ENCODE measurements at places on chromosomes 5 and 9.

GRCh38 chr5:122906768-122907167 lies 61.4 kb downstream of the SNX24 start:
- DNase-seq: no peak

- no peak for DNase-seq
These were observed 312.1 kb upstream of the TUSC1 start for GRCh38 chr9:25990376-25990775.

DNA sequence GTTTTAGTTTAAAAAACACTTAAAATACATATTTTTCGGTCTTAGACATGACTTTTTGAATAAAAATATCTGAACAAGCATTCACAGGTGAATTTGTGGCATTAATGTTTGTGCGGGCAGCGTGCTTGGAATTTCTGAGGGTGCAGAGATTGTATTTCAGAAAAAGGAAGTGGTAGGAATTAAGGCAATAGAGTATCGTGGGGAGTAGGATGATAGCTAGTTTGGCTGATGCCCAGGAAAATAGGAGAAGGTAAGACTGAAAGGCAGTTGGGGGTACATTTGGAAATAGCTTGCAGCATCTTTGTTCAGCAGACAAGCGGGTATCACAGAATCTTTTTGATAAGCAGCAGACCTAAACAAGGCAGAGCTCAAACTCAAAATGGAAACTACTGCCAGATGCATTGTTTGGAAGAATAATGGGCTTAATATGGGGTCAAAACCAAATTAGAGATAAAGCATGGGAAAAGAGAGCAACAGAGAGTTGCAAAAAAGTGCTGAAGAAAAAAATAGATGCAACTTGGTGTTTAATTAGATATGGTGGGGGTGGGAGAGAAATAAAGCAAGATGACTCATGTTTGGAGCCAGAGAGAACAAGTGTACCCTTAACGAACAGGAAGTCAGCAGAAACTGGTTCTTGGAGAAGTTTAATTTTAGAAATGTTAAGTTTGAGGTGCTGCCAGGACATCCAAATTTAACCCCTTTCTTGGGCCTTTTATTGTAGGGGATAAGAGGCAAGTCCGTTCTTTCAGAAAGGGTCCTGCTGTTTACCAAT lies 85.7 kb upstream of the ARRDC3 start:
- no peak for DNase-seq

DNA sequence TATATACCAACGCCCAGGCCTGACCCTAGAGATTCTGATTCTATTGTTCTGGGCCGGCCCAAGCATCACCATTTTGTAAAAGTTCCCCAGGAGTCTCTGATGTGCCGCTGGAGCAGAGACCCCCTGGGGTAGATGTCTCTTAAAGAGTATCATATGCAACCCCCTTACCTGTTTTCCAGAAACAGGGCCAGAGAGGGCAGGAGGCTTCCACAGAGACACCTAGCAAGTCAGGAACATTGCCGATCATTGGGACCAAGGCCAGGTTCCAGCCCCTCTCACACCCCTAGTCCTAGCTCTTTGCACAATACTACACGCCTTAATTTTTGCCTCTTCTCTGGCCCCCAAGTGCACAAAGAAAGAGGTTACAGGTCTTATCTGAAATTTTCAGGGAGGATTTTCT lies 63.8 kb downstream of the TMOD1 start:
- no peak for DNase-seq

DNA sequence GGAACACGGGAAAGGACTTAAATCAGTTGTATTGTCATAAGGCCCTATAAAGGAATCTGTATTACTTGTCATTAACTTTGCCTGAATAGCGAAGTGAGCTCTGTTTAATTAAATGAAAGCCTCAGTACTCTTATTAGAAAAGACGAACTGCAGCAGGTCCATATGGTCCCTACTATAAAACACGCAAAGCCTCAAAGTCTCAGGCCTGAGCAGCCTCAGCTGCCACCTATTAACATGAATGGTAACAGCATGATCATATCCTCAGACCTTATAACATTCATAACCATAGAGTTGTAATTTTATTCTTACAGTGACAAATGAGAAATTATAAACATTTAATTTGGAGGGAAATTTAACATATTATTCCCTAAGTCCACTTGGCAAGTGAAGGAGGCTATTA lies 1113.7 kb upstream of the WWC1 start:
- DNase-seq: no peak

DNA sequence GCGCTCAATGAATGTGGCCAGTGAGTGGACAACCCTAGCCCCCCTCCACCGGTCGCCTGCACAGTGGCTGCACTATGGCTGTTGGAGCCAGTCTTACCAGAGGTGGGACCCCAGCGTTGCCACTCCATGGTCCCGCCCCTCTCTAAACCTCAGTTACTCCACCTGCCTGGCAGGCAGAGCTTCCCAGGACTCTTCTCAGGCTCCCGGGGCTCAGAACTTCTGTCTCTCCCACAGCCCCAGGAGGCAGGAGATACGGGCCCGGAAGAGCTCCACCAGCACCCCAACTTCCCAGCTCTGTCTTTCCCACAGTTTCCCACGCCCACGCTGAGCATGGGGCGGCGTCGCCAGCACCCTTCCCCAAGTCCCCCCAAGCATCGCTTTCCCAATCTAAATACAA lies 975 bp downstream of the RASGEF1C start:
- no peak for DNase-seq

- no peak for DNase-seq
These were observed 21.2 kb downstream of the DYNC2I2 start for GRCh38 chr9:128635266-128636023.

DNA sequence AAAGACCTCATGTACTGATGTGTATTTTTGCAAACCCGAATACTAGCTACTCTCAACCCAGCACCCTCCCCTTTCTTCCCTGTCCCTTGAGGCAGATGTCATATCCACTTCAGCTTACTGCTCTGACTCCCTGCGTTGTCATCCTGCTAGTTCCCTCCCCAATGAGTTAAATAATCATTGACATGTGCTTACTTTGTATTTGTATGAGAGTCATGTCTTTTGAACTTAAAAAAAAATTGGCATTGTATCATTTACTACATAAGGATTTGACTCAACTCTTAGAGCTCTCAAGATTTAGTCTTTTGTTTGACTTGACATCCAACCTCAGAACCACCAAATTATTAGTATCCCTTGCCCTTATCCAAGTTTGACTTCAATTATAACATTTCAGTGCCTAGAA lies 219.7 kb upstream of the TUT7 start:
- DNase-seq: no peak

- DNase-seq: no peak
These were observed 181.1 kb downstream of the PAPPA start for GRCh38 chr9:116334546-116335150.

DNA sequence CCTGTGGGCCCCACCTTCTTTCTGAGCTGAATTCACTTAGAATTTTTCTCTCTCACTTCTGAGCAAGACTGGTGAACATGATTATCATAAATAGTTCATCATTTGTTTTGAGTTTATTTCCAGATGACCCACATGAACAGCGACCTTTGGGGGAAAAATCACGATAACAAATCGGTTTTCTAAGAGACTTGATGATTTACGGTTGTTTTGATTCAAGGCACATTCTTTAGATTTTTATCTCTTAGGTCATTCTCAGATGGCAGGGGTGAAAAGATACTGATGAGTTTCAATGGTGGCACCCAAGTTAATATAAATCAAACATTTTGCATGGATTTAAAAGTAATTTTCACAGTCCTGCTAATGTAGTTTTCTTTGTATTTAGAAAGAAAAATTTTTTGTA lies 95.1 kb downstream of the DMXL1 start:
- DNase-seq: no peak

GRCh38 chr9:135090547-135090946 lies 3.1 kb downstream of the OLFM1 start:
- no peak for DNase-seq

GRCh38 chr9:68797116-68797515 lies 92.1 kb downstream of the PIP5K1B start:
- DNase-seq: no peak

- DNase-seq: no peak
These were observed at the start of gene TLR4 for GRCh38 chr9:117704024-117704575. TSS of gene TLR4 (plus strand) at chr9:117704403. CDS start at chr9:117704473, 70 bp downstream.

DNA sequence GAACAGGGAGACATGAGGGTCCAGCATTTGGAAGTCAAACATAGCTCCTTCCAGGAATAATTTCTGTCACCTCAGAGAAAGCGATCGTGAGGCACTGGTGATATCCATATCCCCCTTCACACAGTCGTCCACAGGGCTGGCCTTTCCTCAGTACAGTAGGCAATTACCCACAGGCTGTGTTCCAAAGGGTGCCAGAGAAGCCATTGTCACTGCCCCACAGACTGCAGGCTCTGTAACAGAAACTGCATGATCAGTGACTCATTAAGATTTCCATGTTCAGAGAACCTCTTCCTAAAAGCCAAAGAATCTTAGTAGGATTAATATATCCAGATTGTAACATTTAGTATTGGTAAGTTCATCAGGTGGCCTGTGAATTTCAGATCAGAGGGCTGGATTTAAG lies 127.6 kb downstream of the RPS23 start:
- DNase-seq: no peak

DNA sequence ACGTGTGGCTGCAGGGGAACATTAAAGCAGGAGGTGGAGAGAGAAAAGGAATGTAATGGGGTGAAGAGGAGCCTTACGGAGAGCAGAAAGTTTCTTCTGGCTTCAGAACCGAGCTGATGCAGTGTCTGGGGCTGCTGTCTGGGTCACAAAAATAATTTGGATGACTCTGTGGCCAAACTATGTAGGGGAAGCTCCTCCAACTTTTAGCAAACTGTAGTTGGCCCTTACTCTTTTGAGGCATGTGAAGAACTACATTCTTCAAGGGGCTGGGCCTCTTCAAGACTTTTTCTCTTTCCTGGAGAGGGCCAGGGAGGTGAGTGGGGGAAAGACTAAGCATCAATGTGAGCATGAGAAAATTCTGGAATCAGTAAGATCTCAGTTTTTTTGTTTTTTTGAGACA lies 31.9 kb upstream of the SPARC start:
- DNase-seq: no peak

- DNase-seq: no peak
These were observed 128.4 kb downstream of the ANXA1 start for GRCh38 chr9:73280113-73280512.

DNA sequence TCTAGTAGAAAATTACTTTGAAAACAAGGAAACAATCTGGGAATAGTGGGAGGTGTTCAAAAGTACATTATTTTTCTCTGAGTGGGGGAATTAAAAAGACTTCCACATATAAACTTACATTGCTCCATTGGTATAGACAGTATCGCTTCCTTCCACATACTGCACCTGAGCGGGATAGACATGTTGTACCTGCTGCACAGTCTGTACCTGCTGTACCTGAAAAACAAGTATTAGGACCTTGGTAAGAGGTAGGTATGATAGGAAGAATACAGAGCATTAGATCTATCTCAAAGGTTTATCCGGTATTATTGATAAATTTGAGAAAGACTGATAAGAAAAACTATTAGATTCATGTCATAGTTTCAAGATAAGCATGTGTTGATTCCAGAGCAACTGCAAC lies 179.3 kb downstream of the RFX3 start:
- no peak for DNase-seq

- no peak for DNase-seq
These were observed 78.2 kb upstream of the SPINK5 start for GRCh38 chr5:147985608-147986007.

- no peak for DNase-seq
These were observed 222.6 kb downstream of the CAAP1 start for GRCh38 chr9:26669701-26670670.

- DNase-seq: no peak
These were observed 140.3 kb downstream of the AOPEP start for GRCh38 chr9:94866770-94867169.

GRCh38 chr5:104513640-104514072 lies 951.1 kb upstream of the NUDT12 start:
- no peak for DNase-seq

DNA sequence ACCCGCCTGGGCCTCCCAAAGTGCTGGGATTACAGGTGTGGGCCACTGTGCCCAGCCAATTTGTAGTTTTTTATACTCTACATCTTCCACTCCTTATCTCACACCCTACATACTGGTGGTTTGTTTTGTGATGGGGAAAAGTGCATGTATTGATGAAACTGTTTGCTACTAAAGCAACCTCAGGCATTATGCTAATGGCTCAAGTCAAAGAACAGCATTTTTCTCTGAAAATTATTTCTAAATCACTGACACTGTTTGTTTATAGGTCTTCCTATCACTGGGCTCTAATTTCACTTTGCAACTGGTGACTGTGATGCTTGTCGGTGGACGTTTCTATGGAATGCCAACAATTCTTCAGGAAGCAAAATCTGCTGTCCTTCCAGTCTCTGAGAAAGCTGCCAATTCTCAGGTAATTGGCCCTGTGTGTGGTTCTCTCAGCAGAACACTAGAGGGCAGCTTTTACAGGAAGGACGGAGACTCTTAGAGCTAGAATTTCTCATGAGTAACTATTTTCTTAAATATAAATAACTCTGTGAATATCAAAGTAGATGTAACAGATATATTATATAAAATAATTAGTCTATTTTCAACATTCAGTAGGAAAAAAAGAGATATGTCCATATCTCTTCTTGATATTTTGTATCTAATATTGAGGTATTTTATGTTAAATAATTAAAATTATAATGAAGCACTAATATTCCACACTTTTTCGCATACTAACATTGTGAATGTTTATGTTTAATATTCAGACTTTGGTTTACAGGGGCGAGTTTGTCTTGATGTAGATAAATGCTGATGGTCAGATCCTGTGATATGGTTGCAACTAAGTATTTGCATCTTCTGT lies 244.1 kb downstream of the ADGRV1 start:
- no peak for DNase-seq

GRCh38 chr5:160023007-160023907 lies 14.3 kb downstream of the TTC1 start:
- DNase-seq: no peak

DNA sequence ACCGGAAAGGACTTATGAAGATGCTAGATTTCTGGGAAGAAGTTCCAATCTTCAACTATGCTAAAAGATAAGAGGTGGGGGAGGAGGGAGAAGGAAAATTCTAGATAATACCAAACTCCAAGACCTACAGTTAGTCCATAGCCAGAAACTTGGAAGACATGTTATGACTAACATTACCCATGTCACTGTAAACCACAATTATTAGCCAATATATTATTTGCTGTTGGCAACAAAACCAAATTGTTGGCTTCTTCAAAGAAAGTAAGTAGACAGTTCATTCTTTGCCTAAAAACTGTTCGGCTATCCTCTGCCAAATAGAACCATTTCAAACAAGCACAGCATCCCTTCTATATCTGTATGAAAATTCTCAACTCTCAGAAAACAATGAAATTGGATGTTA lies 25.1 kb downstream of the PRLR start:
- DNase-seq: no peak

- DNase-seq: no peak
These were observed 26.3 kb upstream of the CFAP95 start for GRCh38 chr9:69794356-69794755.

DNA sequence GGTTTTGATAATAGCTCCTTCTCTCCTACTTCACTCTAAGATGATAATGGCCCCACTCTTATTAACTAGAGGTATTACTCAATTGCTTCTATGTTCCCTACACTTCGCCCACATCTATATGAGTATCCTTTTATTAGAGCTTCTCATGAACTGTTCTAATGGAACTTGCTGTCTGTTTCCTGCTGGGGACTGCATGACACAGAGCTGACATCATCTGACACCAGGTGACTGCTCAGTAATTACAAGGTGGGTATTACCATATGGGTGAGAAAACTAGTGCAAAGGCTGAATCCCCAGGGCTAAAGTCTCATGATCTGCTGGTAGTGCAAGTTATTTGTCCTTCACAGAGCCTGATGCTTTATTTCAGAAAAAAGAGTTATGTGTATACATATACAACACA lies 146.2 kb upstream of the PLCXD3 start:
- no peak for DNase-seq

- no peak for DNase-seq
These were observed 455.0 kb downstream of the CTNND2 start for GRCh38 chr5:11449217-11449616.

GRCh38 chr9:114125476-114126013 lies 26.5 kb upstream of the KIF12 start:
- DNase-seq: no peak

Measured in cortex of kidney (tissue), 1 donor.